Stimulated activated CD4-positive, alpha-beta T cell treated with anti-CD3 and anti-CD28 coated beads, Interleukin-1b, Interleukin-23, amount 100 ng/mL, for 4 hours (primary cell): ENCODE measurements at places on chromosomes 12 and 14.

- peak; percentile 36 for DNase-seq
Observed at GRCh38 chr14:100640471-100641273, 53.5 kb upstream of the BEGAIN start.

DNA sequence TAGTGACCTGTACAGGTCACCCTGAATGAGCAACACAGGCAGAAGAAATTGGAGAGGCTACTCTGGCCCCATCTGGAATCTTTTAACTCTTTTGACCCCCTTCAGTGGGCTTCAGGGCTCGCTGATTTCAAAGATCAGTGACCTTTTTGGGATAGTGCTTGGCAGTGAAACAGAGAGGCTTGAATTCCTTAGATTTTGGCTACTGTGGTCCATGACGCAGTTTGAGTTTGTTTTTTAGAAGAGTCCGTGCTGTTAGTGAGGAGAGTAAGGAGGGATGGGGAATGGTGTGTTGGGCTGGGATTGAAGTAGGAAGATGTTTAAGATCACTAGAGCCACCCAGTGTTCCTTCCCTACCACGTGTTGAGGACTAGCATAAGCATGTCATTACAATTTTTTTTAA is 16.5 kb downstream of the TMEM30B start:
- no peak for DNase-seq

- no peak for DNase-seq
Observed at GRCh38 chr12:91690531-91690930, 455.1 kb downstream of the BTG1 start.

GRCh38 chr14:59126714-59127436 is 61.6 kb upstream of the DAAM1 start:
- DNase-seq: peak; percentile 15

DNA sequence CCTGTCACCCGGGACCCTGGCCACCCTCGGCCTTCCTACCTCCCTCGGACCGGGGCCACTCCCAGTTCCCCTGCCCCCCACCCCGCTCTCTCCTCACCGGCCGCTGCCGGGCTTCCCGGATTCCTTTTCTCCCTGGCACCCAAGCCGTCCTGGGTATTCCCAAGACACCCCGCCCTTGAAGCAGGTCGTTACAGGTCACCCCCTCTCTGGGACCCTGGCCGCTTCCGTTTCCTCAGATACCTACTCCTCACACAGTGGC is 493 bp downstream of the NUMB start:
- DNase-seq: no peak

DNA sequence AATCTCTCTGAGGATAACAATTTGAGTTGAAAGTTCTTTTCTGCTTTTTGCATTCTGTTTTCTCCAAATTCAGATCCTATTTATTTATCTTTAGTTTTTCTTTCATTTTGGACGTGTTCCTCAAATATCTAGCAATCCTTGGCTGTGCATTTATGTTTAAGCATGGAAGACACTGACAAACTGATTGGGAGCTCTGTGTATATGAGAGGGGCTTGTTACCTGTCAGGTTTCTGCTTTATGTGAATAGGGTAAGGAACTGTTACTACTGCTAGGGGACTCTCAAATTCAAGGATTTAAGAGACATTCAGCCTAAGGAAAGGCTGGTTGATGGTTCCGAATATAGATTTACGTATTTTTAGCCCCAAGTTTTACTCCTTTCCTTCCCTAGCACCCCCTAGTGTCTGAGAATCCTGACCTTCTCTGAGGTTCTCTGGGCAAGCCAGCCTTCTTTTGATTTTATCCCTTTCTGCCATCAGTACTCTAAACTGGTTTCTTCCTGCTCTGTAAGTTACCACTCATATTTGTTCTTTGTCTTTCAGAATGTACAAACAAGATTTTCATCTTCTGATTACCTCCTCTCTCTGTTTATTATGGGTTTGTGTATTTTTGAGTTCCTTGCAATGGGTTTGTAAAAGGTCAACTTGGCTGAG is 30.5 kb downstream of the YLPM1 start:
- DNase-seq: no peak

- no peak for DNase-seq
Observed at GRCh38 chr14:54789781-54790480, 112.7 kb downstream of the GCH1 start.

DNA sequence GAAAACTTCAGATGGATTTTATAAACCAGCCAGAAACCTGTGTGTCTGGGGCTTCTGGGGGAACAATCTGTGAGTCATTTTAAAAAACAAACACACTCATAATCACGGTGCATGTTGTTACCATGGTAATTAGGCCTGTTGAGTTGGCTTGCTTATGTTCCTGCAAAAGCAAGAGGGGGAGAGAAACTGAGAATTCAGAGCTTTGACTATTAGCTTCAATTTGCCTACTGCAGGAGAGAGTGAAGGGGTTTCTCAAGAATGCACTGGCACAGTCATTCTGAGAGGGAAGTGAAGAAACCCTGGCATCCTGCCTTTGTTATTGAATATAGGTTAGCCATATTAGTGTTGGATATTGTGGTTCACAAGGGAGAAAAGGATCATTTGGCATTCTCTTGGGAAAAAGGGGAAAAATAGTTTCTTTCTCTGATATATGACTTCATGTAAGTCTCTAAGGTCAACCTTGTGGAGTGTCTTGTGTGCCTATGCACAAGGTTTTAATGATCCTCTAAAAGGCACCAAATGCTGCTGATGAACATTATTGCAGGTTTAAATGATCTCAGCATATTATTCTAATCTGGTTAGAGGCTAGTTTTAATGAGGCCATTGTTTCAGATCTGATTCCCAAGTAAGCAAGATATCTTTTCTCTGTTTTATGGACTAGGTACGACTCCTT is 12.9 kb downstream of the GNG2 start:
- no peak for DNase-seq

DNA sequence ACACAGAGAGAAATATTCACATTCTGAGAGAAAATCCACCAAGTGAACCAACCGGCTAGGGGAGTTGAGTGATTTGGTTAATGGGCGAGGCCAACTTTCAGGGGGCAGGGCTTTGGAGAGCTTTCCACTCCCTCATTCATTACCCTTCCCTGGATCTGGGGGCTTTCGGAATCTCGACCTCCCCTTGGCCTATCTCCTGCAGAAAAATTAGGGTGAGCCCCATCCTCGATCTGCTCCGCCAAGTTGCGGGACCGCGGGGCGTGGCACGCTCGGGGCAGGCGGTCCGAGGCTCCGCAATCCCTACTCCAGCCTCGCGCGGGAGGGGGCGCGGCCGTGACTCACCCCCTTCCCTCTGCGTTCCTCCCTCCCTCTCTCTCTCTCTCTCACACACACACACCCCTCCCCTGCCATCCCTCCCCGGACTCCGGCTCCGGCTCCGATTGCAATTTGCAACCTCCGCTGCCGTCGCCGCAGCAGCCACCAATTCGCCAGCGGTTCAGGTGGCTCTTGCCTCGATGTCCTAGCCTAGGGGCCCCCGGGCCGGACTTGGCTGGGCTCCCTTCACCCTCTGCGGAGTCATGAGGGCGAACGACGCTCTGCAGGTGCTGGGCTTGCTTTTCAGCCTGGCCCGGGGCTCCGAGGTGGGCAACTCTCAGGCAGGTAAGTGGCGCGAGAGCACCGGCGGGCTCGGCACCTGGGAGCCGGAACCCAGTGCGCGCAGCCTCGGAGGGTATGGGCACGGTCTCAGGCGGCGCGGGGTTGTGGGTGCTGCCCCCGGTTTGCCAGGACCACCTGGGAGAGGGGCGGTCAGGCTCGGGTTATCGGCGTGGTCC is at the start of gene ERBB3:
Gene ERBB3 (plus strand): TSS at position 443 of the 833 bp plus-strand sequence. CDS start 136 bp downstream, at position 579.
- DNase-seq: peak; percentile 55
